Activated CD4-positive, alpha-beta memory T cell treated with anti-CD3 and anti-CD28 coated beads for 36 hours (primary cell): ENCODE measurements at places on chromosomes 11 and 22. TPM values are rescaled to one million over a fixed set of nuclear protein-coding genes. Genes with fewer than 3 reads are reported as not detected.

GRCh38 chr11:69674267-69674885 lies 777 bp downstream of the LTO1 start:
- peak; percentile 37 for DNase-seq

DNA sequence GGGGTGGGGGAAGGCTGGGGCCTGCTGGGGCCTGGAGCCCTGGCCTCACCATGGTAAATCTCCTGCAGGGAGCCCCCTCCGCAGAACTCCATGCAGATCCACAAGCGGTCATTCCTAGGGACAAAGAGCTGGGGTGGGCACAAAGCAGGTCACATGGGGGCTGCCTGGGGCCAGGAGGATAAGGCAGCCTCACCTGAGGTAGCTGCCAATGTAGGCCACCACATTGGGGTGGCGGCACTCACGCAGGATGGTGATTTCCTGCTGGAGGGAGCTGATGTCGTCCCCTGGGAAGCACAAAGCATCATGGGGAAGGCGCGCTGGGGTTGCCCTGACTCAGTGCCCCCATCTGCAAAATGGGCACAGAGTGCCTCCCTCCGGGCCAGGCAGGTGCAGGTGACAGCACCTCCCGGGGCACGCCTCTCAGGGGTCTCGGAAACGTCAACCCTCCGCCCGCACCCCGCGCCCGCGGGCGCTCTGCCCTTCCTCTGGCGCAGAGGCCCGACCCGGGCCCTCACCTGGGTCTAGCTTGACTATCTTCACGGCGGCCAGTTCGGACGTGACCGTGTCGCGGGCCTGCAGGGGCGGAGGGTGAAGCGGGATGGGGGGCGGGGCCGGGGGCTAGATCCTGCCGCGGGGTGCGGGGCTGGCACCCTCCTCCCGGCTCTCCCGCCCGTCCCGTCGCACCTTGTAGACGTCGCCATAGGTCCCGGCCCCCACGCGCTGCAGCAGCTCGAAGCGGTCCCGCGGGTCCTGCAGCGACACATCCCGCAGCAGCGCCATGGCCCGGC lies 450 bp downstream of the MAP4K2 start:
- peak; percentile 67 for DNase-seq

GRCh38 chr22:32309585-32310251 lies 47.9 kb upstream of the RFPL3 start:
- DNase-seq = no peak

- no peak for DNase-seq
Observed at GRCh38 chr22:38258895-38259294, 13.9 kb downstream of the TMEM184B start.

GRCh38 chr11:77353131-77353530 lies 51.6 kb upstream of the GDPD4 start:
- no peak for DNase-seq

GRCh38 chr11:133705074-133705648 lies 140.2 kb downstream of the SPATA19 start:
- no peak for DNase-seq

- no peak for DNase-seq
Observed at GRCh38 chr22:44549701-44550100, 51.7 kb upstream of the RTL6 start.

- no peak for DNase-seq
Observed at GRCh38 chr11:102819491-102819890, 21.5 kb upstream of the MMP1 start.

GRCh38 chr11:17852246-17852645 lies 117.7 kb downstream of the KCNC1 start:
- no peak for DNase-seq

DNA sequence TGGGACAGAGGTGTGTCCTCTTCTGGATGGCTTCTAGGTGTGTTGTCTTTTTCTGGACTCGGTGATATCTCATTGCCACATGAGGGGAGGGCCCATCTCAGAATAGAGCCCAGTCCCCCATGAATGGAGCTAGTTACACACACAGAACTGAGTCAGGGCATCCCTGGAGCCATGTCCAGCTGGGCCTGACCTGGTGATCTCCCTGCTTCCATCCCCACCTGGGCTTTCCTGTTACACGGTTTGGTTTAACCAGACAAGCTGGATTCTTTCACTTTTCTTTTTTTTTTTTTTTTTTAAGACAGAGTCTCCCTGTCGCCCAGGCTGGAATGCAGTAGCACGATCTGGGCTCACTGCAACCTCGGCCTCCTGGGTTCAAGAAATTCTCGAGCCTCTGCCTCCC lies 6.1 kb upstream of the A4GALT start:
- no peak for DNase-seq

DNA sequence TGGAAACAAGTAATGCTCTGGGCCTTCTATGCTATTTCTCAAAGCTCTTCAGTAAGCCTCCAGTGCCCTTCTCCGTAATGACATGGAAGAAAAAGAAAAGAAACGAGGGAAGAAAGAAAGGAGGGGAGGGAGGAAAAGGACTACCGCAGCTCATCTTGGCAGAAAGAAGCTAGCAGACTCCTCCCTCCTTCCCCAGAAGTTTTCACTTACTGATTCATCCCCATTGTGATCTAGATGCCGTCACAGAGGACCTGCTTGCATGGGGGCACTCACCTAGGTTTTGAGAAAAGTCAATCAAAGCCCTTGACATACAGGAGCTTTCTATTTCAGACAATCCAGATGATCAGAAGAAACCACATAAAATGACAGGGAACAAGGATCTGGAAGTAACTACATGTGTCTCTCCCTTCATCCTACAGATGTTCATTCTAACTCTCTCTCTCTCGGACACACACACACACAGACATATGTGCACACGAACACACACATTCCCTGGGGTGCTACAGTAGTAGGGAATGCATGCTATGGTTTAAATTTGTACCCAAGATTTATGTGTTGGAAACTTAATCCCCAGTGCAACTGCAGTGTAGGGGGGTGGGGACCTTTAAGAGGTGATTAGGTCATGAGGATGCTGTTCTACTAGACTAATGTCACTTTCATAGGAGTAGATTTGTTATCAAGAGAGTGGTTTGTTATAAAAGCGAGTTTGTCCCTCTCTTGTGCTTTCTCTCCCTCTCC lies 37.6 kb upstream of the RCN1 start:
- no peak for DNase-seq

DNA sequence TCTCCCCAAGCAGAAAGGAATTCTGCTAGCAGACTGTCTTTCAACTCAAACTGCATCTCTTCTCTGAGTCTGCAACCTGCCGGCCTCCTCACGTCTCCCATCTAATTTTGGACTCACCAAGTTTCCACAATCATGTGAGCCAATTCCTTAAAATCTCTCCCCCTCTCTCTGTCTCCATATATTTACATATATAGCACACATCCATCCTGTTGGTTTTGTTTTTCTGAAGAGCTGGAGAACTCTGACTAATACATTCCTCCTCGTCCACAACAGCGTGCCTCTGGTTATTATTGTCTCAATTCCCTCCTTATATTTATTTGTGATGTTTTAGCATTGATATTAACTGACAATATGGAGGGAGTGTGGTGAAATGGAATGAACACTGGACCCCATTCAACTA lies 29.6 kb upstream of the FJX1 start:
- DNase-seq = no peak

DNA sequence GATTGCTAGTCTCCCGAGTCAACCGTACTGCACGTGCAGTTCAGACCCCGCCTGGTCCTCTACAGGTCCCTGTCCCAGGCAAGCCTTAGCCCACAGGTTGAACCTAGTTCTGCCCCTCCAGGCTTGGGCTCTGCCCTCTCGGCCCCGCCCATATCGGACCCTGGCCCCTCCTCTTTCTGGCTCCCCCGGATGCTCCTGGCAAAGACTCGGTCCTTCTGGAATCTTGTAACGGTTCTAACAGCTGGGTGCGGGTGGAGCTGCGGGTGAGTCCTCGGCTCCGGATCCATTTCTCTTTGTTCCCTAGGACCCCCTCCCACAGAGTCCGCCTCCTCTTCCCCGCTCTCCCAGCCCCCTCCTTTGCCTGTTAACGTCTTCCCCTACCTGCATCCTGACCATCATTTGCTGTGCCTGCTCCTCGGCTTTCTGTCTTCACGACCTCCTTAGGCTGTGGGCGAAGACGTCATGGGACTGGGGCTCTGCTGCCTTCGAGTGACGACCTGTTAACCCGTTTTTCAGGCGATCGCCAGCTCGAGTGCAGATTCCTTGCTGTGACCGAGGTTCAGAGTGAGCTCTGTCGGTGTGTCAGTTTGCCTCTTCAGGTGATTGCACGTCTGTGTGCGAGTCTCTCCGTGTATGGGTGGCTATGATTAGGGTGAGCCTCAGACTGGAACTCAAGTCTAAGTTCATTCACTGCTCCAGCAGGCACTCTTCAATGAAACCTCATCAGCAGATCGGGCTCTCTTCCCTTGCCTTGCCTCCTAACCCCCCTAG lies at the start of gene DNHD1:
Gene DNHD1 (plus strand): TSS at position 212 of the 771 bp plus-strand sequence. CDS start 936 bp downstream, outside the sequence.
- no peak for DNase-seq

DNA sequence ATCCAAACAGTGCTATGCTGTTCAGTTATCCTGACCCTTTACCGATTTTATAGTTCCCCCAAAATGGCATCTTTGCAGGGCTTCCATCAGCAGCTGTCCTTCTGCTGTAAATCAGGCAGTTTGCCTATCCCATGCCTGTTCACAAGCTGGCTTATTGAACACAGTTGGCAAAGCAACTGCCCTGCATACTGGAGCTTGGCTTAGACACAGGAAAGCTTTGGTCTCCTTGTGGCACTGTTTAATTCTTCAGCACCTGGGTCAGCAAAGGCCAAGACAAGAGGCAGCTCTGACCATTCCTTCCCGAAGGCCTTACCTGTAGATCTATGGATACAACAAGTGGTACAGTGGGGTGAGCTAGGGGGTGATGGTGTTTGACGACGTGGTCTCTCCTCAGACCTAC lies 32.2 kb downstream of the TSPAN18 start:
- no peak for DNase-seq

- no peak for DNase-seq
Observed at GRCh38 chr22:33271390-33272161, 213.4 kb upstream of the SYN3 start.

GRCh38 chr11:4527926-4528325 lies 17.1 kb upstream of the OR52M1 start:
- no peak for DNase-seq

DNA sequence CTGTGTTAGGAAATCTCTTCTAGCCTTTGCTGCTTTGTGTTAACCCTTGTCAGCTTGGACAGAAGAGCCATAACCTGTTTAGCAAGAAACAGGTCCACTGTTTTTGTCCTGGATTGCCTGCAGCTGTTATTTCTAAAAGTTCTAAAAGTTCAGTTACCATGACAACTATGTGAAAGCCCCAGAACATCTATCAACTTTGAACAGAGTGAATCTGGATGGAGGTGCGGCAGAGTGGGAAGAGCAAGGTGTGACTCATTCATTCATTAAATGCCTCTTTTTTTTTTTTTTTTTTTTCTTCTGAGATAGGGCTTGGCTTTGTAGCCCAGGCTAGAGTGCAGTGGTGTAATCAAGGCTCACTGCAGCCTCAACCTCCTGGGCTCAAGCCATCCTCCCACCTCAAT lies 50.5 kb downstream of the RBX1 start:
- DNase-seq = no peak

GRCh38 chr11:114309517-114309916 lies 13.3 kb downstream of the NNMT start:
- no peak for DNase-seq

DNA sequence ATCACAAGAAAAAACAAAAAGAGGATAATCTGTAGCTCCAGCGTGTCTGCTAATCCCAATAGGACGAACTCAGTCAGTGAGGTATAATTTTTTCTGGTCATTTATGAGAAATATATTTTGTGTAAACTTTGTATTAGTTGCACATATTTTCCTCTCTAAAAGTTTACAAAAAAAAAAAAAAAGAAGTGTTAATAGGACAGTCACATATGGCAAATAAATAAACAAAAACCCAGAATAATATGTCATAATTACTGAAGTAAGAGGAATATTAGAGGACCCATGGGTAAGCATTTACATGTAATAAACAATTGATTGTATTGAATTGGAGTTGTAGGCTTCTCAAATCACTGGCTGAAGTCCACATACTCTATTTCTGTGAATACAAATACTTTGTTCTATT lies at the start of gene OR5F1:
Gene OR5F1 (minus strand): TSS at position 101 of the 400 bp plus-strand sequence. CDS start 0 bp downstream, at position 101.
- no peak for DNase-seq

GRCh38 chr22:46737976-46738646 lies at the start of gene CERK:
Gene CERK, minus strand, starts transcription at chr22:46738252. Its CDS starts 104 bp downstream, at chr22:46738148.
- peak; percentile 72 for DNase-seq

GRCh38 chr11:9259981-9260837 lies 4.9 kb downstream of the DENND5A start:
- DNase-seq = no peak

DNA sequence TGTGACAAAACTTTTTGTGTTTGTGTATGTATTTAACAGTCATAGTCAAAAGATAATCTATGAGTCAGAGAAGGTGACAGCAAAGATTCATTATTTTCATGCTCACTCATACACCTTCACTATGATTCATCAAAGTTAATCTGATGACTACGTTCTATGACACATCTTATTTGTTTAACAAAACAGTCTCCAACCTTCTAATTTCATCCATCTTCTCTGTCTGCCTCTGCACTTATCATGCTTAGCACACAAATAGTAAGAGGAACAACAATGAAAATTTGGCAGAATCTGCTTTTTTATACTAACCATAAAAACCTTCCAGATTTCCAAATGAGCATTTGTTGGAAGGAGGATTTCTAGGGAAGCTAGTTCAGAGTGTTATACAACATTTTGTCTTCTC lies 568.9 kb downstream of the LUZP2 start:
- no peak for DNase-seq

DNA sequence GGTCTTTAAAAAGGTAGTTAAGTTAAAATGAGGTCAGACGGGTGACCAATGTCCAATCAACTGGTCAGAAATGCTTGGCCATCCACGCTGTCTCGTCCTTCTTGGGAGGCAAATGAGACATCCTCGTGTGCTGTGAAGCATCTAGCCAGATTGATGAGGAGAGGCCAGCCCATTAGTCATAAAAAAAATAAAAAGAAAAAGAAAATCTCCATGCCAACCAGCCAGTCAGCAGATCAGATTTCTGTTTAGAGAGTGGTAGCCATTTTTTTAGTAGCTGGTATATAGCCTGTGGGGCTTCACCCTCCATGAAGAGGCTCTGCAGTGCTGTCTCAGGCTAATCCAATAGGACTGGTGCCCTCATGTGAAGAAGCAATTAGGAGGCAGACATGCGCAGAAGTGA lies 343.1 kb upstream of the SYN3 start:
- DNase-seq = no peak

- no peak for DNase-seq
Observed at GRCh38 chr11:104033134-104033533, 3.3 kb upstream of the DDI1 start.

The OR51E2 gene
- total RNA-seq = not detected

The TENM4 gene
- total RNA-seq = not detected

The ACTN3 gene
- total RNA-seq = 0.24 TPM

The CCDC88B gene
- 69.5 TPM for total RNA-seq

The OR52E6 gene
- not detected for total RNA-seq

The BAD gene
- 23.7 TPM for total RNA-seq

The PATE4 gene
- not detected for total RNA-seq

The SHISAL1 gene
- not detected for total RNA-seq

The TMPRSS5 gene
- total RNA-seq = 1.1 TPM
